NCI-H460 (cell line): ENCODE measurements at places on chromosomes 11 and 22. TPM values are rescaled to one million over a fixed set of nuclear protein-coding genes. Genes with fewer than 3 reads are reported as not detected.

- no peak for DNase-seq
Measured at GRCh38 chr22:23279781-23280180, 99.5 kb downstream of the BCR start.

- no peak for DNase-seq
Measured at GRCh38 chr11:6371825-6372224, 18.4 kb upstream of the SMPD1 start.

DNA sequence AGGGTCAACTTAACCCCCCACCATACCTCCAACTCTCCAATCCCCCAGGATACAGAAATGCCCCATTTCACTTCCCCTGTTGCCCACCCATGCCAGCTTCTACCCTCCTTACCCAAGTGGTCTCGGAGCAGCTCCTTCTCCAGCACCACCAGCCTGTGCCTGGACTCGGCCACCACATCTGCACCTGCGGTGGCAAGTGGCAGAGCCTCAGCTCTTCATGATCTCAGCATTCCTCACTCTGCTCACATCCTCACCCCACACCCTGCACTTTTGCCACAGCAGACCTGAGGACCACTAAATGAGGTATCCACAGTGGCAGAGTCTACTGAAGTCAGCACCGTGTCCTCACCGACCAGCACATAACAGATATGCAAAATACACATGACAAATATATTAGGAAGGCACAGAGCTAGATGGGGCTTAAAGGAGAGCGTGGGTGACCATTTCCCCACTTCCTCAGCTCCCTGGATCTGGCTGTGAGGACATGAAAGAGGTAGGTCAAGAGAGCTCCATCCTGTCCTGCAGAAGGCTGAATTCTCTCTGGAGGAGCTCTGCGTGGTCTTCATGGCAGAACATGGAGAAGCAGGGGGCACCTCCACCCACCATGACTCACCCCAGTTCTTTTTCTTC, 9.7 kb downstream of the NHERF4 start:
- no peak for DNase-seq

The LARGE2 gene
- total RNA-seq = 0.30 and 3.9 TPM in 2 replicates
